ENCODE measurements at places on chromosomes 3 and 15. TPM values are rescaled to one million over a fixed set of nuclear protein-coding genes. Genes with fewer than 3 reads are reported as not detected.

- peak overlapping the region; percentile 25 for H3K4me3 ChIP-seq
- H3K27me3 ChIP-seq = no peaks in the 10 kb centered on the region
- H3K36me3 ChIP-seq = no peaks in the 10 kb centered on the region
- DNase-seq = peak; percentile 49
Observed at GRCh38 chr3:133563186-133563591, 10.3 kb upstream of the CDV3 start.

GRCh38 chr3:76369170-76369569, 583.8 kb upstream of the ZNF717 start:
- no peak for DNase-seq
- H3K27ac ChIP-seq = no peak overlapping the region
- H3K4me1 ChIP-seq = no peaks in the 10 kb centered on the region
- H3K27me3 ChIP-seq = peaks cover 1% of the 10 kb centered on the region
- H3K4me3 ChIP-seq = no peak overlapping the region

- no peak for DNase-seq
- H3K4me3 ChIP-seq = no peak overlapping the region
- no peak overlapping the region for H3K27ac ChIP-seq
- peaks cover 2% of the 10 kb centered on the region for H3K27me3 ChIP-seq
Observed at GRCh38 chr15:85497172-85497569, 116.8 kb downstream of the AKAP13 start.

DNA sequence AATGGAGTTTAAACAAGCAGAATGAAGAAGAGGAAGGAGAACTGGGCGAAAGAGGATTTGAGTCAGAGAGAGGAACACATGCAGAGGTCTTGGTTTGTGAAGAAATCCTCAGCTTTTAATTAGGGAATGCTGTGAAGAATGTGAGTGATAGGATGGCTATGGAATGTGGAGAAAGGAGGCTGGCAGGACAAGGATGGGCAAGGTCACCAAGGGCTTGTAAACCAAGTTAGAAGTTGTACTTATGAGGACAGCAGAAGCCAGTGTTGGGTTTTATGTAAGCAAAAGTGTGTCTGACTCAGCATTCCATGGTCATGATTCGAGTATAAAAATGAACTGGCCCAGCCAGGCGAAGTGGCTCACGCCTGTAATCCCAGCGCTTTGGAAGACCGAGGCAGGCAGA, 60.0 kb upstream of the IL12A start:
- H3K36me3 ChIP-seq = peaks cover 13% of the 10 kb centered on the region
- H3K4me1 ChIP-seq = peaks cover 74% of the 10 kb centered on the region
- H3K27ac ChIP-seq = peak overlapping the region; percentile 87
- H3K27me3 ChIP-seq = peaks cover 2% of the 10 kb centered on the region
- H3K4me3 ChIP-seq = peak overlapping the region; percentile 42
- peak; percentile 99 for DNase-seq

- DNase-seq = no peak
- H3K27me3 ChIP-seq = no peaks in the 10 kb centered on the region
- no peak overlapping the region for H3K27ac ChIP-seq
- H3K36me3 ChIP-seq = peaks cover 18% of the 10 kb centered on the region
- H3K4me3 ChIP-seq = no peak overlapping the region
- H3K4me1 ChIP-seq = peaks cover 49% of the 10 kb centered on the region
Observed at GRCh38 chr3:171172070-171172469, 145.6 kb upstream of the SLC2A2 start.

- H3K27ac ChIP-seq = peak overlapping the region; percentile 78
- no peak for DNase-seq
- no peak overlapping the region for H3K4me3 ChIP-seq
- H3K27me3 ChIP-seq = no peaks in the 10 kb centered on the region
- H3K4me1 ChIP-seq = peaks cover 63% of the 10 kb centered on the region
Observed at GRCh38 chr3:177836671-177837070, 639.4 kb upstream of the TBL1XR1 start.

The LRRC15 gene
- 118 TPM for total RNA-seq

DNA sequence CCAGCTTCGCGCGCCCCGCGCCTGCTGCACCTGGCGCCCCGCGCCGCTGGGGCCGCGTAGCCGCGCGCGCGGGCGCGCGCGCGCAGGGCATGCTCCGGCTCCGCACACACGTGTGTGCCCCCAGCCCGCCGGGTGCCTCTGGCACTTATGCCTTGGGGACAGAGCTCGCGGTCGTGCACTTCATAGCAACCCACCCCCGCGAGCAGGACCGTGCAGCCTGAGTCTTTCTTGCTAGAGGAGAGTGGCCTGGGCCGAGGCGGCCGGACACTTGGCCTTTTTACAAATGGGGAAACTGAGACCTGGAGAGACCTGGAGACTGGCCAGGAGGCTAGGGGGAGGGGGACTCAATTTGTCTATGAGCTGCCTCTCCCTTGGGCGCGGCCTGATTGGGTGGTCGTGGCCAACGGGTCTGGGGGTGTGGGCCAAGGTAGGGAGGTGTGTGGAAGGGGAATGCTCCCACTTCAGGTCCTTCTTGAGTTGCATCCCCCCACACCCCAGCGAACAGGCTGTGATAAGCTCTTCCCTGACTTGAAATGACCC, 562 bp downstream of the NBEAL2 start:
- H3K27ac ChIP-seq = no peak overlapping the region
- DNase-seq = no peak
- peaks cover 5% of the 10 kb centered on the region for H3K27me3 ChIP-seq
- H3K4me1 ChIP-seq = peaks cover 20% of the 10 kb centered on the region
- peak overlapping the region; percentile 81 for H3K4me3 ChIP-seq

- peaks cover 21% of the 10 kb centered on the region for H3K27me3 ChIP-seq
- no peaks in the 10 kb centered on the region for H3K36me3 ChIP-seq
- no peak overlapping the region for H3K4me3 ChIP-seq
- H3K27ac ChIP-seq = no peak overlapping the region
- no peaks in the 10 kb centered on the region for H3K4me1 ChIP-seq
Observed at GRCh38 chr3:100662113-100662823, 47.0 kb upstream of the TFG start.

DNA sequence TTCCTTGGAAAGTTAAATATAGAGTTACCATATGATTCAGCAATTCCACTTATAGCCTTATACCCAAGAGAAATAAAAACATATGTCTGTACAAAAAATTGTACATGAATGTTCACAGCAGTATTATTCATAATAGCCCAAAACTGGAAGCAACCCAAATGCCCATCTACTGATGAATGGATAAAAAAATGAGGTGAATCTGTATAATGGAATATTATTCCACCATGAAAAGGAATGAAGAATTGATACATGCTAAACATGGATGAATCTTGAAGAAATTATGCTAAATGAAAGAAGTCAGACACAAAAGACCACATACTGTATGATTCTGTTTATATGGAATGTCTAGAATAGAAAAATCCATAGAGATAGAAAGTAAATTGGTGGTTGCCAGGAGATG, 61.4 kb downstream of the TTC23 start:
- peaks cover 42% of the 10 kb centered on the region for H3K36me3 ChIP-seq
- H3K27me3 ChIP-seq = no peaks in the 10 kb centered on the region
- H3K4me1 ChIP-seq = peaks cover 17% of the 10 kb centered on the region
- H3K4me3 ChIP-seq = no peak overlapping the region

- peaks cover 2% of the 10 kb centered on the region for H3K4me1 ChIP-seq
- no peaks in the 10 kb centered on the region for H3K36me3 ChIP-seq
- DNase-seq = no peak
- no peak overlapping the region for H3K27ac ChIP-seq
- H3K27me3 ChIP-seq = peaks cover 25% of the 10 kb centered on the region
Observed at GRCh38 chr15:81184188-81184587, 12.5 kb upstream of the IL16 start.

DNA sequence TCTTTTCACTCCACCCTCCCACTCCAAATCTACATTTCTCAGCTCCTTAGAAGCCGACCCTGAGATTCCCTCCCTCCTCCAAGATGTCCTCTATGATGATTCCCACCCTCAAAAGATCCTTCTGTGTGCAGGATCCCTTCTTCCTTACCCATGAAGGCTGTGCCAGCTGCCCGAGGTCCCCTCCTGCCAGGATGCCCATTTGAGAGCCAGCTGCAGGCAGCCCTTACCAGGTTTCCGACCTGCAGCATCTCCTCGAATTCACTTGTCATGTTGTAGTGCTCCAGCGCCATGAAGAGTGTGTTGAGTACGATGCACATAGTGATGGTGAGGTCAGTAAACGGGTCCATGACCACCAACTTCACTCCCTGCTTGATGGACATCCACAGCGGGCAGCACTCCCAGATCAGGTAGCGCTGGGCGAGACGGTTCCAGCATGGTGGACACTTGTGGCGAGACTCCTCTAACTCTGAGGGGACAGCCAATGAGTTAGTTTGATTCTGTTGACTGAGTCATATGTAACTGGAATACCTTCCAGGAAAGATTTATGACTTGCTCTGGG, 51.9 kb downstream of the SCN5A start:
- H3K27ac ChIP-seq = no peak overlapping the region
- no peaks in the 10 kb centered on the region for H3K36me3 ChIP-seq
- H3K4me1 ChIP-seq = no peaks in the 10 kb centered on the region
- H3K27me3 ChIP-seq = peaks cover 24% of the 10 kb centered on the region

The ZNF80 gene
- total RNA-seq = not detected

GRCh38 chr3:127729556-127730056, 56.9 kb downstream of the ABTB1 start:
- no peak for DNase-seq
- no peak overlapping the region for H3K4me3 ChIP-seq
- H3K27me3 ChIP-seq = peaks cover 3% of the 10 kb centered on the region
- H3K27ac ChIP-seq = no peak overlapping the region

The THRB gene
- total RNA-seq = not detected

DNA sequence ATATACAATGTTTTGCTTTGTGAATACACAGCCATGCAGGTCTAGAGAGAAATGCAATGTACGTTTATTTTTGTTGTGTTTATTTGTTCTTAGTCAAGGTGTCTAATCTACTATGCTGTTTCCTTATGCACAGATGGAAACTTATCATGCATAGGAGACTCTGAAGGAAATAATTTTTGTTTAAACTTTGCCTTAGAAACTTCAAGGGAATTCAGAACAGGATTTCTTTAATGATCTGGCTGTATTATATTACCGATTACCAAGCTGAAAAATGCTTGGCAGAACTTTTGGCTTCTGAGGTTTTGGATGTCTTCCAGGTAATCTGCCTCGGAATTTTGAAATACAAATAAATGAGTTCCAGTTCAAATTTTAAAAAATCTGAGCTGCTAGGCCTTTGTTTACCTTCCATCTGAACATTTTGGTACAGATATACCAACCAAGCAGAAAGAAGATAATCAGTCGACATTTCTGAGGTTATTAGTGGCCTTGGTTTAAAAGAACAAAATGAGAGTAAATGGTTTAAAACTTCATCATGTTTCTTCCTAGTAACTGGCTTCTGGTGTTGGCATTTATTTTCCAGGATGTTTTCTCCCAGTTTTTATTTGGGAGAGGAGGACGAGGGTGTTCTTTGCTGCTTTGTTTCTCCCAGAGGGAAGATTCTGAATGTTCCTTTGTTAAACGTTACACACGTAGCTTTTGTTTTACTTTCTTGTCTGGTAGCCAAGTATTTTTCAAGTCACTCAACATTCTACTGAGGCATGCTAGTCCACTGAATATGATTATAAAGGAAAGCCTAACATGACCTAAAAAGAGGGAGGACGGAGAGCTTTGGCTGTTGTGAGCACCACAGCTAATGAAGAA, 421.8 kb upstream of the TBL1XR1 start:
- H3K36me3 ChIP-seq = no peaks in the 10 kb centered on the region
- peak overlapping the region; percentile 66 for H3K27ac ChIP-seq
- H3K4me1 ChIP-seq = peaks cover 35% of the 10 kb centered on the region
- peak overlapping the region; percentile 52 for H3K4me3 ChIP-seq
- DNase-seq = peak; percentile 27

DNA sequence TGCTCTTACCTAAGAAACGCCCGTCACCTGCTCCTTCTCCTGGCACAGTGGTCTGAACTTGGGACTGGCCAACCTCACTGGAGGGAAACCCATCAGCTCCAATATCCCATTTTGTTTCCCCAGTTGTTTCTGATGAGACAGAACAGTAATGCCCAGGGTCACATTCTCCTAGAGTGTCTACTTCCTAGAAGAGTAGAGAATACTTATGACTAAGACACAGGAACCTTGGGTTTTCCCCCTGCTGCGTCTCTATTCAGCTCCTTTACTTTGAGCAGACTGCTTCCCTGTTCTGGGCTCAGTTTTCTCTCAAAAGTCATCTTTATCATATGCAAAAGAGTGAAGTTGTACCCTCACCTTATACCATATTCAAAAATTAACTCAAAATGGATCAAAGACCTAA, 79.4 kb downstream of the POLR2M start:
- no peak overlapping the region for H3K4me3 ChIP-seq
- H3K27me3 ChIP-seq = peaks cover 4% of the 10 kb centered on the region
- H3K27ac ChIP-seq = no peak overlapping the region
- DNase-seq = no peak
- H3K36me3 ChIP-seq = no peaks in the 10 kb centered on the region

GRCh38 chr3:82707035-82707434, 945.6 kb upstream of the GBE1 start:
- H3K4me1 ChIP-seq = no peaks in the 10 kb centered on the region
- H3K27ac ChIP-seq = no peak overlapping the region
- H3K27me3 ChIP-seq = no peaks in the 10 kb centered on the region
- H3K4me3 ChIP-seq = no peak overlapping the region

Measured in HFFc6 (cell line).